Activated CD8-positive, alpha-beta memory T cell treated with anti-CD3 and anti-CD28 coated beads for 1 hour (primary cell): ENCODE measurements at places on chromosomes 3 and 15.

DNA sequence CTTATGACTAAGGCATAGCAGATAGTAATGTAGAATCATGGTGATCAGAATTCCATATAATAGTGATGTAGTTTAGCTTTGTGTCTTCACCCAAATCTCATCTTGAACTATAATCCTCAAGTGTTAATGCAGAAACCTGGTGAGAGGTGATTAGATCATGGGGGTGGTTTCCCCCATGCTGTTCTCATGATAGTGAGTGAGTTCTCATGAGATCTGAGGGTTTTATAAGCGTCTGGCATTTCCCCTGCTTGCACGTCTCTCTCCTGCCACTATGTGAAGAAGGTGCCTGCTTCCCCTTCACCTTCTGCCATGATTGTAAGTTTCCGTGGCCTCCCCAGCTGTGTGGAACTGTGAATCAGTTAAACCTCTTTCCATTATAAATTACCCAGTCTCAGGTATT lies 138.7 kb upstream of the CBLB start:
- DNase-seq, result no peak

- no peak for DNase-seq
Observed at GRCh38 chr3:187913617-187914033, 168.4 kb upstream of the BCL6 start.

DNA sequence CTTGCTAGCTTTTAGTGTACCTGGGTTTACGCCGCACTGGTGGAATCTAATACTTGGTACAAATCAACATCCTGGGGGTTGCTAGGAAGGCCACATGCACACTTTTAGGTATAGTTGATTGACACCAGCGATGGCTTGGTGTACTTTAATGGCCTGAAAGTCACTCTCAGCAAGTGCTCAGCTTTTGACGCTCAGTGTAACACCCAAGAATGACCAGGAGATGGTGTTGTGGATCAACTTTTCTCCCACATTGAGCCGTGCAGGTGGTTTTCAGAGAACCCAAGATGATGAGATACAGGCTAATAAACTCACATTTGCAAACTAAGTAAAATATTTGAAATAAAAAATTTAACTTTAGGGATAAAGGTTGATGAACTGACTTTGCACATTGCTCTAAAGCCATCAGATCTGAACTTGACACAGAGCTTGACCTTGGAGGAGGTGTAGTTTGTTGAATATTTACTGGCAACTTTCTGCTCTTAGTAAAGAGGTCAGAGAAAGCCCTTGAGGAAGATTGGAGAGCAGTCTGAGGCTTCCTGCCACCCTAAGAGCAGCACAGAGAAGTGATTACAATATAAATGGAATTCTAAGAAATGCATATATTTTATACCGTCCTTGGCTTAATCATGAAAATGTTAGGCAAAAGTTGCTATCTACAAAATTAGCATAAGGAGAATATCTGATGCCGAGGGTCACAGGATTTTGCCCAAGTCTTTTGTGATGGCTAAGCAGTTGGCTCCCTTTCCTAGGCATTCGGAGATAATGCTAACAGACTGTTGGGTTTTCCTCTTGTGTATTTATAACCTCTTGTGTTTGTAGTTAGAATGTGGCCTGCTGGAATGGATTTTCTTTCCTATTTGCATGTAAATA lies 143.4 kb upstream of the RASGRP1 start:
- DNase-seq, result no peak

DNA sequence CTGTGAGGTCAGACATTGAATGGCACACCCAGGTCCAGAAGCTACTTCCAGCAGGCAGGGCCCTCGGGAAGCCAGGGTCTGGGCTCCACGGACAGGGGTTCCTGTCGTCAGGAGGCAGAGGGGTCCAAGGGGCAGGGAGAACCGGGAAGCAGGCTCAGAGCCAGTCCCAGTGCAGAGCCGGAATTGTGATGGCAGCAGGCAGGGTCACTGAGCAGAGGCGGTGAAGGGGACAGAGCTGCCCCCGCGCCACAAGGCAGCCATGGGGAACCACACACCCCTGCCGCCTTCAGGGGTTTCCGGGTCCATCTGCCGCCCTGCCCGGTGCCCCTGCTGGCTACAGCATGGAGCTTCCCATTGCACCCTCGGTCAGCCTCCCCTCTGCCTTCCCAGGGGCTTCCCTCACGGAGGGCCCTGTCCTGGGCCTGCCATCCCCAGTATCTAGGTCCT lies 136.9 kb downstream of the NSMCE3 start:
- DNase-seq, result no peak
